T follicular helper cell (primary cell): ENCODE measurements at places on chromosomes 1 and 21.

GRCh38 chr1:97042551-97042950 is 321.0 kb downstream of the PTBP2 start:
- no peak for DNase-seq

DNA sequence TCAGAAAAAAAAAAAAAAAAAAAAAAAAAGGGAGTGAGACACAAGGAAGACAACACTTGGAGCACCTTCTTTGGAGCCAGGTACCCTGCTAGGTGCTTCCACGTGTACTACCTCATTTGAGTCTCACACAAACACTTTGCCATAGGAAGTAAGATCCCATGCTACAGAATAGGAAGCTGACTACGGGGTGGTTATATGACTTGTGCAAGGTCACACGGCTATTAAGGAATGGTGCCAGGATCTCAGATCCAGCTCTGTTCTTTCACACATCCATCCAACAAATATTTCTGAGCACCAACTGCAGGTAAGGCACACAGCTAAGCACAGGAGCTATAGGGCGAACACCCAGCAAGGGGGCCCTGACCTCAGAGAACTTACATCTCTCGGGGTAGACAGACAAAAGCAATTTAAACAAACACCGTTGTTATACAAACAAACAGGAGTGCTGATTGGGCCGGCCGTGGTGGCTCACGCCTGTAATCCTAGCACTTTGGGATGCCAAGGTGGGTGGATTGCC is 22.4 kb downstream of the PTAFR start:
- DNase-seq: no peak

GRCh38 chr1:24341260-24341659 is 22.1 kb downstream of the GRHL3 start:
- no peak for DNase-seq

DNA sequence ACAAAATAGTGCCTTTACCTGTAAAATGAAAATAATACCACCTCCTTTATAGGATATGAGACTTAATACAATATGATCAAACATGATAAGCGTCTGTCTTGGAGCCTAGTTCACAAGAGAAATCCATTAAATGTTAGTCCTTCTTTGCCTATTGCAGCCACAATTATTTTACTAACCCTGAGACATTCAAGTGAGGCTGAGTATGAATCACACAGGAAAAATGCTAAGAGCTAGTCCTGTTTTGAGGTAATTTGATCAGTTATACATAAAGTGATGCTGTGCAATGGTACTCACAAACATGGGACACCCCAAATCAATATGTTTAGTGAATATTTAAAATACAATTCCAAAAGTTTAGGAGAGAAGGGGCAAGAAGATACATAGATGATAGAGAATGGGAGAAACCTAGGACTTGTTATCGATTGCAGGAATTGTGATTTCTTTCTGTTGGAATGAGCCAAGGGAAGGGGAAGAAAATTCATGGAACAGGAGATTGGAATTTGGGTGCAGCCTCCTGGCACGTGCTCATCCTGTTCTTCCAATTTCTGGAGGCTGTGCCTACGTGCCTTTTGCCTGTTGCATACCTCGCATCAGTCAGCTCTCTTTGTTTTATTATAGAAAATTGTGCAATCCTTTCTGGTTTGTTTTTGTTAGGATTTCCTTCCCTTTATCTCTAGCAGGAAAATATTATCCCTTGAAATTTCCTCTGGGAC is 39.9 kb upstream of the BACH1 start:
- no peak for DNase-seq

DNA sequence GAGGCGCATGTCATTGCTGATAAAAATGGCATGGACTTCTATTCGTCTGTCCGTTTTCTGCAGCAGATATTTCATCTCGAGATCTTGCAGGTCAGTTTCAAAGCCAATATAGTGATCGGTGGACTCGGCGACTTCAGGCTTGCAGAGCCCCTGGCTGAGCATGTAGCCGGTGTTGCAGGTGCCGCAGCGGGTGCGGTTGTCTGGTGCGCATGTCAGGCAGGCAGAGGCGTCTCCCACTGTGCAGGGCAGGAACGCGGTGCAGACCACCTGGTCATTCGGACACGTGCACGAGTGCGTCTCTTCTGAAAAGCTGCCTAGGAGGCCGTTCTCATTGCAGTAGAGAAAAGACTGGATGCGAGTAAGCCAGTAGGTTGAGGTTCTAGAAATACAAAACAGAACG is 378.9 kb downstream of the BRINP3 start:
- no peak for DNase-seq

GRCh38 chr1:32247983-32248889 is 1.2 kb downstream of the FAM167B start:
- peak; percentile 61 for DNase-seq

DNA sequence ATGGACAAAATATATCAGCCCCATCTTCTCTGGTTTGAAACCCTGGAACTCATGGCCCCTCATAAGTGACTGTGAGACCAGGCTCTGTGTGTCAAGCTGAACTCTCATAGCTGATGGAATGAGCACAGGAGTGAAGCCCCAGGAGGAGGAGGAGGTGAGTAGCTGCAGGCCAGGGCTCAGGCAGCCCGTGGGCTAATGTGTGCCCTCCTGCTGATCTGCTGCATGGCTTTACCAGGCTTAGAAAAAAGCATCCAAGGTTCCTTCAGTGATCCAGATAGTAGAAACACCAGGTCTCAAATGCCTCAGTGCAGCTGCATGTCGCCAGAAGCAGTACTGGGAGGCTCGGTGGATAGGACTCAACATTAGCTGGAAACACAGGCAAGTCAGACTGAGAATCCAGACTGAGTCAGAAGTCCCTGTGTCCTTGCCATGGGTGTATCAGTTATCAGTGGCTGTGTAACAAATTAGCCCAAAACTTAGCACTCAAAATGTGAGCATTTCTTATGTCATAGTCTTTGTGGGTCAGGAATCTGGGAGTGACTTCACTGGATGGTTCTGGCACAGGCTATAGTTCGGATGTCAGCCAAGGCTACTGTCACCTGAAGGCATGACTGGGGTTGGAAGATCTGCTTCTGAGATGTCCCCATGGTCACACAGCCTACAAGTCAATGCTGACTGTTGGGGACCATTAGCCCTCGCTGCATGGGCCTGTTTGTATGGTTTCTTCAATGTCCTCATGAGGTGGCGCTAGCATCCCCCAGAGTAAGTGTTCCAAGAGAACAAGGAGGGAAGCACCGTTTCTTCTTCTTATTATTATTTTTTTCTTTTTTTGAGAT is 255.4 kb upstream of the IRF2BP2 start:
- no peak for DNase-seq

- DNase-seq: no peak
Measured at GRCh38 chr21:35861661-35862060, 198.7 kb downstream of the SETD4 start.

DNA sequence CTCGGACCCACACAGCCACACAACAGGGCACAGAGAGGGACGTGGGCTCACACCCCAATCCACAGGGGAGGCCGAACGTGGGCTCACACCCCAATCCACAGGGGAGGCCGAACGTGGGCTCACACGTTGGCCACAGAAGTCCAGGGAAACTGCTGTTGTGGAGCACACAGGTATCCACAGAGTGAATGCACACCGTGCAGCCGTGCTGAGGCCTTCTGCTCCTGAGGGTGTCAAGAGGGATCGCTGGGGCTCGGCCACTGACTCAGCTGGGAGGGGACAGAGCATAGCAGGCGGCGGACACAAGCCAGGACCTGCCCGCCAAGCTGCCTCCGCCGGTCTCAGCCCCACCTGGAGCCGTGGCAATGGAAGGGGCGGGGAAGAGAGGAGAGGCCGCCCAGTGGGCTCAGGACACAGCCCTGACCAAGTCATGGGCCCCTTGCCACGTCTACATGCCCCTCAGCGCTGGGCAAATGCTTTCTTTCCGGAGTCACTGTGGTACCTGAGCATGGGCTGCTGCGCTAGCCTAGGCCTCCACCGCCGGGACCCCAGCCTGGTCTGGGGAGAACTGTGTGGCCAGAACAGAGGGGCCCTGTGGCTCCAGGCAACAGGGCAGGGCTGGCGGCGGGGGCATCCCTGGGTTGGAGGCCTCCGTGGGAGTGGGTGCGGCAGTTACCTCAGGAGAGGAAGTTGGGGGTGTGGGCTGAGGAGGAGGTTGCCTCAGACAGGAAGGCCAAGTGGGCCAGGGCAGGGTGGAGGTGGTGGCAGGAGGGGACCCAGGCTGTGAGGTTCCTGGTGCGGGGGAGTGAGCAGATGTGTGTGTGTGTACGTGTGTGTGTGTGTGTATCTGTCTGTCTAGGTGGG is 1.2 kb downstream of the SYTL1 start:
- peak; percentile 53 for DNase-seq

- no peak for DNase-seq
Measured at GRCh38 chr1:218312509-218312908, 27.4 kb downstream of the RRP15 start.
